ENCODE measurements at places on chromosomes 1 and 21.

GRCh38 chr1:239931341-239931740 lies 160.3 kb upstream of the FMN2 start:
- no peak for DNase-seq

DNA sequence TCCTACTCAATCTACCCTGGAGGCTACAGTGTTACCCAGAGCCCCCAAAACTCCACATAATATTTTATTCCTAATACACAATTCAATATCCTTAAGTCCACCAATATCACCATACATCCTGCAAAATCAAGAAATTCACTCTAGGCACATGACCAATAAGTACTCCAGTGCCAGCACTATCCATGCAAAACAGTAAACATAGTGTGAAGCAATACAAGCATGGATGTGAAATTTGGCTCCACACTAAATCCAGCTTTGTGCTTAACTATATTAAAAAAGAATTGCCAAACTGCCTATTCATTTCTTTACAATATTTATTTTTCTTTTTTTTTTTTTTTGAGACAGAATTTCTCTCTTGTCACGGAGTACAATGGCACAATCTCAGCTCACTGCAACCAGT lies 3.0 kb upstream of the MEAF6 start:
- DNase-seq = no peak

DNA sequence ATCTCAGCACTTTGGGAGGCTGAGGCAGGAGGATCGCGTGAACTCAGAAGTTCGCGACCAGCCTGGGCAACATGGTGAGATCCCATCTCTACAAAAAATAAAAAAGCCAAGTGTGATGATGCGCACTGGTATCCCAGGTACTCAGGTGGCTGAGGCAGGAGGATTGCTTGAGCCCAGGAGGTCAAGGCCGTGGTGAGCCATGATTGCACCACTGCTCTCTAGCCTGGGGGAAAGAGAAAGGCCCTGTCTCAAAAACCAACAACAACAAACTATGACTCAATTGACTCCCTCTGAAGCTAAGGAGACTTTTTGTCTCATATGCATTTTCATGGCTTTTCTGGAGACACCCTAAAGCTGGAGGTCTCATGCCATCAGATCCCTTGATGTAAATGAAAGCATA lies 118.8 kb downstream of the CCDC185 start:
- DNase-seq = no peak

DNA sequence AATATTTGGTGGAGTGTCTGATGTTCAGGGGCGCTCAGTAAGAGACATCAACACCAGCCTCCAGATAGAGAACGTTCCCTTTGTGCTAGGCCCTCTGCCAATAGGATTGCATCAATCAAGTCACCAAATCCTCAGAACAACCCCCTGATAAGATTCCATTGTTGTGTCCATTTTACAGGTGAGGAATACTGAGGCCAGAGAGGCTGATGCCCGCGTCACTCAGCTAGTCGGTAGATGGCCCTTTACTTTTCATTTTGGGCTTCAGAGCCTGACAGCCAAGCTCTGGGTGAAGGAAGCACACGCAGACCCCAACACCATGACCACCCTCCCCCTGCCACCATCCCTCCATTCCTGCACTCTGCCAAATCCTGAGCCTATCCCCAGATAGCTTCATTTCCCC lies 406.2 kb downstream of the PTPRU start:
- no peak for DNase-seq

DNA sequence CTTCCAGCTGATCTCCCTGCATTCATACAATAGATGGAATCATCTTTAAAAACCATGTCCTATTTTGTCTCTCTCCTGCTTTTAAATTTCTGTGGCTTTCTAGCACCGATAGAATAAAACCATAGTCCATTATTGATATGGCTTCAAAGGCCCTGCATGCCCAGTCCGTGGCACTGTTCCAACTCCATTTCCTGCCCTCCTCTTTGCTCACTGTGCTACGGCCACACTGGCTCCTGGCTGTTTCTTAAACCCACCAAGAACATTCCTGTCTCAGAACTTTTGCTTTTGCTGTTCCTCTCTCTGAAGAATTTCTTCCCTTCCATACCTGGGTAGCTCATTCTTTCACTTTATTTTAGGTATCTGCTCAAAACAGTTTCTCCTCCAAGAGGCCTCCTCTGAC lies 7.2 kb downstream of the SLAMF1 start:
- no peak for DNase-seq
